ENCODE measurements at places on chromosomes 13 and 19.

- no peak for DNase-seq
Measured at GRCh38 chr13:48879432-48879831, 96.3 kb upstream of the FNDC3A start.

DNA sequence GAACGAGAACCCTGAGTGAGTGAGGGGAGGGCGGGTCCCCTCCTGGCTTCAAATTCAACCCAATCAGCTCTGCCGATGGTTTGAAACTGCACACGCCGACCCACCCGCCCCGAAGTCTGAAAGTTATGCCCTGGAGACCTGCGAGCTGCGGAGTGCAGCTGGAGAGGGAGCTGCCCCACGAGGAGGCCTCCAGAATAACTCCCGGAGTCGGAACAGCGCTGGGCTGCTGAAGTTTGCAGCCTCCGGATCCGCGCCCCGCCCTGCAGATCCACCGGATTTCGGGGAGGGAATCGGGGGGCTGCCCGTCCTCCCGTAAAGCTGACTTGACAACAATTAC lies 7.0 kb downstream of the POU4F1 start:
- no peak for DNase-seq

- DNase-seq = no peak
Measured at GRCh38 chr13:113258321-113259054, 38.6 kb upstream of the LAMP1 start.

DNA sequence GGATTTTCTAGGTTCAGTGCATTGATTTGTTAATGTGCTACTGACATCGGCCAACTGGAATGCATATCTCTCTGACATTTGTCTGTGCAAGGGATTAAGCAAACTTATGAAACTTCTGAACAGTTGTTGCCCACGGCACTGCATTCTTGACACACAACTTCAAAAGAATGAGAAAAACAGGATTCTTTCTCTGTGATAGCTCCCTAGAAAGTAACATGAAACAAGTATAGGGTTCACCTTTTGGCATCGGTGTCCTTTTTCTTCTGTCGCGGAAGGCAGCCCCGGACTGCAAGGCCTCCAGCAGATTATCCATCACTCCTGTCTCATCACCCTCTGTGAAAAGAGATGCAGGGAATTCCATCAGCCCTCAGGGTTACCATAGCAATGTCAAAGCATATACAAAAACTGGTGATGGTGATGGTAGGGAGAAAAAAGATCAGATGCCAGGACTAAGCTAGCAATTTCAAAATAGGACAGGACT lies 389.2 kb downstream of the DIAPH3 start:
- DNase-seq = no peak

GRCh38 chr13:46656786-46657185 lies 103.8 kb downstream of the LRCH1 start:
- no peak for DNase-seq

DNA sequence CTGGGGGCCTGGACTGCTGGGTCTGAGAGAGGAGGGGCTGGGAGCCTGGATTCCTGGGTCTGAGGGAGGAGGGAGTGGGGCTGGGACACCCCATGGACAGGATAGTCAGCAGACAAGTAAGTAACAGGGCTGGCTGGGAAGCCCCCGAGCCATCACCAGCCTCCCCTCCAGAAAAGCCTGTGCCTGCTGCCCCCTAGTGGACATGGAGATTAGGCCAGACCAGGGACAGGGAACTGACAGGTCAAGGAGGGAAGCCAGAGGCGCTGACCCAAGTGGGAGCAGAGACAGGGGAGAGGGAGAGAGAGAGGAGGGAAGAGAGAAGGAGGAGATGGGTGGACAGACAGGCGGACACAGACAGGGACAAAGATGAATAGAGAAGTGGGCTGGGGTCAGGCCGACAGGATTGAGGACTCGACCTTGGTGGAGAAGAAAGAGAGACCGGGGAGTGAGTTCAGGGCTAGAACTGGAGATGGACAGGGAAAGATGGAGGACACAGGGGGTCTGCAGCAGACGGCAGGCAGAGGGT lies 6.7 kb upstream of the ERFL start:
- peak; percentile 15 for DNase-seq

DNA sequence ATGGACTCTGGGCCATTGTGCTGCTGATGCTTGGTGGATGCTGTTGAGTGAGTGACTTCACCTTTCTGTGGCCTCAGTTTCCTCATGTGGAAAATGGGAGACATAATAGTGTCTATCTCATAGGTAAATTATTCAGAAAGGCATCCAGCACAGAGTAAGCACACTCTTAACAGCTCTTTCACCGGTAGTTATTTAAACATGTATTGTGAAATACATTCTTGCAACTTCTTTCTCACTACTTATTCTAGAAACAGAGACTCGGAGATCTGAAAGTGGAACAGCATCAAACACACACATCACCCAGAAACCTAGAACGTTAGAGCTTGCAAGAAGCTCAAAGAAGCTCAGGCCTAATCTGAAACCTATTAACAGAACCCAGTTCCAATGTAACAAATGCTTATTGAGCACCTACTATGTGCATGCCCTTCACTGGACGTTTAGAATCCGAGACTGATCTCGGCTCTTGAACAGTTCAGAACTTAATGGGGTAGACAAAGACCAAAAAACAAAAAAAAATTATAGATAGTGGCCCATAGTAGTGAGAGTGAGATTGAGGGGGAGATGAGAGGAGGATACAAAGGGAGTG lies 4.1 kb downstream of the ZSWIM9 start:
- DNase-seq = no peak

DNA sequence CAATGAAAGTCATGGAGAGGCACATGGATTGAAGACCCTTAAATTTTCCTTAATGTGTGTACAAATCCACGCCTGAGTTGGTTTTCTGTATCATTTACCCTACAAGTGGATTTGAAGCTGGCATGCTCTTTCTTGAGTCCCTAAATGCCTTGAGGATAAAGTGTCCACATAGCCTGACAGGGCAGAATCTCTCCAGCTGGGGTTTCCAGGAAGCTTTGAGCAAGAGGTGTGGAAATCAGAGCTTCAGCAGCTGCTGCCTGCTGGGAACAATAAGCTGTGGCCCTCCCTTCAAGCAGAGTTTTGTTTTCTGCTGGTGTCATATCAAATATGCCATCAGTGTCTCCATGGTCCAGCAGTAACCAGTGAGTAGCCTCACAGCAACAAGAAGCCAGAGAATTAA lies 120.3 kb upstream of the SERTM1 start:
- no peak for DNase-seq

GRCh38 chr13:106744516-106744915 lies 176.6 kb upstream of the ARGLU1 start:
- DNase-seq = no peak

DNA sequence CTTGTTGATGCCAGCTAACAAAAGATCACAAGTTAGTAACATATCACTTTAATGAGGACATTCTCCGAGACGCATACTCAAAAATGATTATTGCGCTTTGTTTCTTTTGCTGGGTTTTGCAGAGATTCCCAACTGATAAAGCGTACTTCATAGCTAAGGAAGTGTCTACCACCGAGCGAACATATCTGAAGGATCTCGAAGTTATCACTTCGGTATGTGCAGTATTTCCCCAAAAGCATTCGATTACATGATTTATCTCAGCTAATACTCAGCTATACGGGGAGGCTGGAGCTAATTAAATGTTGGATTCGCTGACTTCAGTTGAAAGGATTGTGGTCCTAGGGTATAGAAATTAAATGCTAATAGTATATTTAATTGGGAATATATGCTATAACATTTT lies 166.3 kb downstream of the STK24 start:
- DNase-seq = no peak

DNA sequence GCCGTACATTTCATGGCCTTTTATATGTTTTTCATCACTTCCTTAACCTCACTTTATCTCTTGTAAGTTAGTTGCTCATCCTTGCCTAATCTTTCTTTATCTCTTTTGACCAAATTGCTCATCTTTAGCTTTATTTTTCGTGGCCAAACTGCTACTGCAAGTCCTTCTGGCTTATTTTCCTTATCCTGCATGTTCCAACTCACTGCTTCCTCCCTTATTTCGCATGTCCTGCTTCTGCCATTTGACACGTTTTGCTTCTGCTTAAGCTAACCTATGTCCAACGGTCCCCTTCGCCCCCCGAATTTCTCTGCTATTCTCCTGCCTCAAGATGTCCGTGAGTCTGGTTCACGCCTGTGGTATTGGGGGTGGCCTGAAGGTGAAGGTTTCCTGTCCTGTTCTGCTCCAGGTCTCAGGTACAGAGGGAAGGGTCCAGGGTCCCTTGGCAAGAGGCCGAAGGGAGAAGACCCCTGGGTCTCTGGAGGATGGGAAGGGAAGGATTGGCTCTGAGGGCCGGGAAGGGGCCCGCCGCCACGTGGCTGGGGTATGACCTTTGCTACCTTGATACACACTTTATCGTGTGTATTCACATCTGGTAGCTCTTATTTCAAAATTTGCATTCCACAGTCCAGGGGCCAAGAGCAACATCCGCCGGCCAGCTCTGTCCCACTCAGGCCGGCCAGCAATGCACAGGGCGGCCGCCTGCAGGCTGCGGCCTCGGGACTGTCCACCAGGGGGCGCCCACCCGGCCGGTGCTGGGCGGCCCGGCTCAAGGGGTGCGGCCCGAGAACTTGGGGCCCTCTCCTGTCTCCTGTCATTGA lies 2.9 kb upstream of the C19orf85 start:
- DNase-seq = no peak

- DNase-seq = no peak
Measured at GRCh38 chr13:56700324-56700723, 440.4 kb upstream of the PRR20A start.

DNA sequence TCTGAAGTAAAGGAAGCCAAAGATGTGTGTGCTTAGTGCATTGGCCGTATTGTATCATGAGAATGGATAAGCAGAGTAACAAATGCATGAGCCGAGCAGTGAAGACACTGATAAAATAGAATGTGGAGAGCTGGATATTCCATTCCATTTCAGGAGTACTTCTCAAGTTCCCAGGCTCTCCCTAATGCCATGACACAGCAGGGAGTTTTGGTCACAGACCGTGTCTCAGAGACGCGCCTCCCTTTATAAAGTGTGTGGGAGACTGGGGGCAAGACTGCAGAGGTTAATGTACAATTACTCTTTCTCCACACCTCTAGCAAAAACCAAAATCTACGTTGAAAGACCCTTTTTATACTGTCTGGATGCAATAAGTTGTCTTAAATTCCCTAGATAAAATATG lies 575.6 kb downstream of the EFNB2 start:
- no peak for DNase-seq

- DNase-seq = no peak
Measured at GRCh38 chr13:36913463-36913862, 6.6 kb downstream of the SMAD9 start.

DNA sequence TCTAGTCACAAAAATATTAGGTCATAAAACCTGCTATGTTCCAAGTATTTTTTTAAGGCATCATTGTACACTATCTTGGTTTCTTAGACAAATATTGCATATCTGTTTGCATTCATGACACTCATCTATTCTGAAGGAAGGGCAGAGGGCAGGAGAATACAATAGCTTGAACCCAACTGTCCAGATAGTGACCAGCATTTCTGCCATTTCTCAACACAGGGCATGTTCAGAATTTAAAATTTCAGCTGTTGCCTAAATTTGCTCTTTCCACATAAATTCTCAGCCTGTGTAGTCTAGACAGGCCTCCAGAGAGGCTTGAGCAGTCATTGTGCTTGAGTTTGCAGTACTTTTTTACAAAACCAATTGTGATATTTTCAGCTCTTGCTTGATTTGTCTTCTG lies 119.5 kb downstream of the ZAR1L start:
- no peak for DNase-seq

DNA sequence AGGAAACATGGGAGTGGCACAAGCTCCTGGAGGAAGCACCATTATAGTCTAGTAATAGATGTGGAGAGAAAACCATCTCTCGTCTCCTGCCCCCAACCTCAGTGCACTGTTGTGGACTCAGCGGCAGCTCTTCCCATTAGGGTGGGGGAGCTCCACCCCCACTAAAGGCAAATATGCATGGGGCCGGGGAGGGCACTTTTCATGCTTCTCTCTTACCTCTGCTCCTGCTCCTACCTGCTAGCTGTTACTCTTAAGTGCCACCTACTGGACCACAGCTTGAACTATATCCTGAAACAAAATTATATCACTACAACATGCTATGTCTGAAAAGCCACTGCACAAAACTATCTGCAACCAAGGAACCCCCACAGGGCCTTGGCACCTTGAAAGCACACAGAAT lies 112.6 kb upstream of the DACH1 start:
- no peak for DNase-seq

- no peak for DNase-seq
Measured at GRCh38 chr19:15737722-15738121, at the start of gene OR10H3. Gene OR10H3, plus strand, starts transcription at chr19:15737985. Its CDS starts 3,408 bp downstream, at chr19:15741393.

DNA sequence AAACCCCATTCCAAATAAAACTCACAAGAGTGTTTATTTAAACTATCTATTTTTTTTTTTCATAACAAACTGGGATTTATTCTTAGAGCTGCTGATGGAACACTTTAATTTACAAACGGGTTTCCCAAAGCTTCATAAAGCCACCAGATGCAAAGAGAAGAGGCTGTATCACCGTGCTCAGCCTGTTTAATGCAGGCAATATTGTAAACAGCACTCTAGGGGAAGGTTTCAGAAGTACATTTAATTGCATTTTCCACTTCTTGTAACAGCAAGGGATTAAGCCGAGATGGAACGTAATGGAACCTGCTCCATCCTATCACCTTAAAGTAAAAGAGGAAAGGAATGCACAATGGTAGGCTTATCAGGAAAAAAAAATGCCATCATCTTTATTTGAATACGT lies 550.6 kb upstream of the ARGLU1 start:
- DNase-seq = no peak

DNA sequence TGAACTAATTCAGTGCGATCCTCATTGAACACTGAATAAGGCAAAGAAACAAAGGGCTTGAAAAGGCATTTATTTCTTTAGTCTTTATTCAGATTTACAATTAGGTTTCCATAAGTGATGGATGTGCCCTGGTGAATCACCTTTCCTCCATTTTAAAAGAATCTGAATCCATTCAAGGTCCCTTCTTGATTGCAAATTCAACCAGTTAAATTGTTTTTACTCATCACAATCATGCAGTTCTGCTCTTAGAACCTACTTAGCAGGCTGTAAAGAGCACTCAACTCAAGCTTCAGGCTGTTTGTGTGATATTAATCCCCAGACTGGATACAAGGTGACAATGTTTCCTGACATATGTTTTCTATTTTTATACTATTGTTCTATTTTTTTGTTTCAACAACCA lies 321.0 kb downstream of the TBC1D4 start:
- DNase-seq = no peak

DNA sequence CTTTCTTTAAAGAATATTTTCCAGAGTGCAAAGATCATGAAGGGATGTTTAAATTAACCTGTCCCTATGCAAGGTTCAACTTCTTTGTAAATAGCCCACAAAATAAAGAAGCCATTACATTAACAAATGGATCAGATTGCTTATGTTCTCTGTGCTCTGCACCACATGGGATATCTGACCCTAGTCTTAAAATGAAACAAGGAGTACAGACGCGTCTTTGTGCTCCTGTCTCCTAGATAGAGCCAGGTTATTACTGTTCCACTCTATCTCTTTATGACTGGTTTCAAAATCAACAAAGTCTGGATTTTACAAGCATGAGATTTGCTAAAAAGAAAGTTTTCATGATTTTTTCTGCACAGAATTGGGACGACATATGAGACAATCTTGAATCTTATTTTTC lies 339.4 kb downstream of the KLF12 start:
- DNase-seq = no peak
